ENCODE measurements at places on chromosomes 6 and 20.

GRCh38 chr6:34664256-34664971, 32.2 kb downstream of the ILRUN start:
- DNase-seq = no peak

- DNase-seq = no peak
These were observed 14.5 kb upstream of the FBXO30 start for GRCh38 chr6:145829102-145829501.

- DNase-seq = no peak
These were observed 149.8 kb downstream of the SH3BGRL2 start for GRCh38 chr6:79780881-79781280.

GRCh38 chr20:49887251-49888211, 27.8 kb downstream of the SPATA2 start:
- no peak for DNase-seq

GRCh38 chr20:16821211-16822089, 73.3 kb downstream of the OTOR start:
- DNase-seq = no peak

DNA sequence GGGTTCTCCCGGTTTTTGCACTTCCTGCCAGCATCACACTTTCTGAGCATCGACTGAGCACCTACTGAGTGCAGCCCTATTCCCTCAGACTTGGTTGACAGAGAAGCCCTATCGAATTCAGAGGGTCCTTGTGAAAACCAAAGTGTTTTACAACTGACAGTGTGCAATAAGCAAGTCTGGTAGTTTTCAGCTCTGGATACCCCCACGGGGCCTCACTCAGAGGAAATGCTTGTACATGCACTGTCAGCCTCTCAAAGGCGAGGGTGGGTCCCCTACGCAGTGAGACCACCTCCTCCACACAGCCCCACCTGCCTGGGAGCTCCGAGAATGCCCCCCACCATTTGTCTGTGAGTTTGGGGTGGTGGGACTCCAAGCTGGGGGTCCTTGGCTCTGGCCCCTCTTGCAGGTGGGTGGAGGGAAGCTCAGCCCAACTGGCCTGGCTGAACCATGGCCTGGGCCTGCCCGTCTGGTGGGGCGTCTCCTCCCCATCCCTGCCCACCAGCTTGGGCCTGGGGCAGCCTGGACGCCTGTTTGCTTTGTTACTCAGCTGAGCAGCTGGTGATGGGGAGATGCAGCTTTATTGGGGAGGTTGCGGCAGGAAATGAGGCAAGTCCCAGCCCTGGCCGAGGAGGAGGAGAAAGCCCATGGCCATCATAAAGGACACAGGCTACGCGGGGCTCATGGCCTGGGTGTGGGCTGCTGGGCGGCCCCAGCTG, 1.7 kb downstream of the SPDEF start:
- no peak for DNase-seq

DNA sequence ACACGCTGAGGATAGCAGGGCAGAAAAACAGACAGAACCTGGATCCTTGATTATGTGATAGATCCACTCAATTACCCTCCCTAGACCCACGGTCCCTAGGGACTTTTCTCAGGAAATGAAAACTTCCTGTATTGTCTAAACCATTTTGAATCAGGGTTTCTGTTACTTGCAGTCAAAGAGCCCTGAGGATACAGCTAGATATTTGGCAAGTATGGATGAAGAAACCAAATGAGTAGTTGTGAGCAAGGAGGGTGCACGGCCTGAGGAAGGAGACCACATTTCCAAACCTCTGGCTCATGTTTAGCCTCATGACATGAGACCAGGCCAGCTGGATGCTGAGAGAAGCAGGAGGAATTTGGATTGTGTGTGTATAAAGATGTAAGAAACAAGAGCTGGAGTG, 91.6 kb downstream of the MRPL14 start:
- DNase-seq = no peak
